ENCODE measurements at places on chromosomes 6 and 20.

DNA sequence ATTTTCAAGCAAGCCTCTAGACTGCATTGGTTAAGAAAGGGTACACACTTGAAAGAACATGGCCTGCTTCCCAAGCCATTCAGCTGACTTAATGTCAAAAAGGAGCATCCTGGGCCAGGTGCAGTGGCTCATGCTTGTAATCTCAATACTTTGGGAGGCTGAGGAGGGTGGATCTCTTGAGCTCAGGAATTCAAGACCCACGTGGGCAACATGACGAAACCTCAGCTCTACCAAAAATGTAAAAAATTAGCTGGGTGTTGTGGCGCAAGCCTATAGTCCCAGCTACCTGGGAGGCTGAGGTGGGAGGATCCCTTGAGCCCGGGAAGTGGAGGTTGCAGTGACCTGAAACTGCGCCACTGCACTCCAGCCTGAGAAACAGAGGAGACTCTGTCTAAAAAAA lies 26.9 kb upstream of the NT5E start:
- DNase-seq, result no peak

- DNase-seq, result peak; percentile 89
Measured at GRCh38 chr20:57392512-57393271, 1.5 kb downstream of the RBM38 start.

GRCh38 chr6:57207872-57208271 lies 14.2 kb downstream of the RAB23 start:
- no peak for DNase-seq

GRCh38 chr6:45710304-45710821 lies 305.3 kb downstream of the CLIC5 start:
- no peak for DNase-seq

GRCh38 chr20:13852306-13852705 lies 67.5 kb downstream of the NDUFAF5 start:
- no peak for DNase-seq

All from effector memory CD8-positive, alpha-beta T cell (primary cell).